BE2C (cell line): ENCODE measurements at places on chromosomes 12 and 14.

DNA sequence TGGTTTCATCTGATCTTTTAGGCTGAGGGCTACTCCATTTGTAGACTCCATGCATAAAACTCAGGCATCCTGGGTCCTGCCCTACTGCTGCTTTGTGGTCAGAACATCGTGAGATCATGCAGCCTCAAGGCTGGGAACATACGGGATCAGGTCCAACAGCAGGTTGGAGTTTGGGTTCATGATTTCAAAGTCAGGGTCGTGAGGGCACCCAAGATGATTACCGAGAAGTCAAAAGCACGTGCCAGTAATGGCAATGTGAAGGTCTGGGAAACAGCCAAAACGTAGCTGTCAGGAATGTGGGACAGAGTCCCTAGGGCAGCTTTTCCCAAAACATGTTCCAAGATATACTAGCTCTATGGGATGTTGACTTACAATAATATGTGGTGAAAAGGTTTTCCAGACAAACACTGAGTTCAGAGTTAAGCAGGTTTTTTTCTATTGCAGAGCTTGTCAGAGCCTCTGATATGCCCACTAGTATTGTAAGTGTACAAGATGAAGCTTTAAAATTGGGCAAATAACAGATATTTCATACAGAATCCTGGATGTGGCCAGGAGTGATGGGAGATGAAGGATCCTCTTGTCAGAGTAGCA is 130.3 kb upstream of the DNM1L start:
- DNase-seq, result no peak

- no peak for DNase-seq
These were observed 97.3 kb downstream of the INSM2 start for GRCh38 chr14:35631071-35631805.

DNA sequence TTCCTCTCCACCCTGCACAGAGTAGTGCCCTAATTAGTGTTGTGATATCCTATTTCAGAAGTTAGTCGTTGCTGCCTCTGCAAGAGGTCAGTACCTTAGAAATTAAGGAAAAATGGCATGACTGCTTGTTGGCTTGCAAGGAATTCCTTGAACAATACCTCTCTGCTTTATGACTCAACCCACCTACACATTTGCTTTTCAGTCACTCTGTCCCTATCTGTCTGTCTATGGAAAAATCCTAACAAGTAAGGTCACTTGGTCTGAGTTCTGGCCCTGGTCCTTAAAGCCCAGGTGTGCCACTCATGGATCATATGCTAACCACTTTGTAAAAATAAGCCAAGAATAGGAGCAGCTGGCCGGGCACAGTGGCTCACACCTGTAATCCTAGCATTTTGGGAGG is 116.4 kb upstream of the ATF1 start:
- DNase-seq, result no peak

GRCh38 chr12:116734156-116734768 is 3.6 kb downstream of the SPRING1 start:
- DNase-seq, result no peak

DNA sequence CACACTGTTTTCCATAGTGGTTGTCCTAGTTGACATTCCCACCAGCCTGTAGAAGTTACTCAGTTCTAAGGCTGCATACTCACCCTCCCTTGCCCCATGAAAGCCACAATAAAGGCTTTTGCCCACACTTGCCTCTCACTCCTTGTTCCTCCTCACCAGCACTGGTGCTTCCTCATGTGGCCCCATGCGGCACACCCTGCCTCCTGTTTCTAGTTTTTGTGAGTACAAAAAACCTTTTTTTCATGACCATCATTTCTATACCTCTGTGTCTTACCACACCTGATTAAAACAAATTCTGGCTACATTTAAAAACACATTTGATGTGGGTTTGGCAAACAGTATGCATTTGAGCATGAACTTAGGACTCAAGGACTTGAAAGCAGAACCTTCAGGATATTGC is 40.7 kb upstream of the RIN3 start:
- no peak for DNase-seq

GRCh38 chr14:106235356-106236159 is 709.2 kb downstream of the TMEM121 start:
- no peak for DNase-seq

DNA sequence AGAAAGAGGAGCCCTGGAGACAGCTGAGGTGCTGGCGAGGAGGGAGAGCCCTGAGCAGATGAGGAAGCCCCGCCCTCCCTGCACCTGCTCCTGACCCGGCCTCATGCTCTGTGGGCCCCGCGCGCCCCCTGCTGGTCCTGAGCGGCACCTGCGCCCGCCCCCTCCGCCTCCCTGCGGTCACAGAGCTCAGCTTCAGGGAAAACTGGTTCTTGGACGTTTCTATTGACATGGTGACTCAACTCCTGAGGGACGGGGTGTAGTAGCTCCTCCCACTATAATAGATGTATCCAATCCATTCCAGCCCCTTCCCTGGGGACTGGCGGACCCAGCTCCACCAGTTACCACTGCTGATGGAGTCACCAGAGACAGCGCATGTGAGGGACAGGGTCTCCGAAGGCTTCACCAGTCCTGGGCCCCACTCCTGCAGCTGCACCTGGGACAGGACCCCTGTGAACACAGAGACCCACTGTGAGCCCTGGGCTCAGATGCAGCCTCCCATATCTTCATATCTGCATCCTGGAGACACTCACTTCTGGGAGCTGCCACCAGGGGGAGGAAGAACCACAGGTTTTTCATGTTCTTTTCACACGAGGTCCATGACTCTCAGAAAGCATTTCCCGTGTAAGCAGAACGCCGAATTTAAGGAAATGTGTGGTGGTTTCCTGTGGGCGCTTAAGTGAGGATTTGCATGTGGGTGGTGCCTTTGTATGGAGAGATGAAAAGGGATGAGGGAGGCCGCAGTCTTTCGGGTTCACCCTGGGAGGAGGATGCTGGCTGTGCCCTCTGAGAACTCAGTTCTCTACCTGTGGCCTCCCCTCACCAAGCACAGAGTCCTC is 1346.4 kb downstream of the TMEM121 start:
- DNase-seq, result peak; percentile 67

- DNase-seq, result no peak
These were observed 232.1 kb downstream of the FOXN3 start for GRCh38 chr14:89184952-89185351.

GRCh38 chr12:73547421-73547820 is 990.2 kb upstream of the ATXN7L3B start:
- DNase-seq, result no peak

DNA sequence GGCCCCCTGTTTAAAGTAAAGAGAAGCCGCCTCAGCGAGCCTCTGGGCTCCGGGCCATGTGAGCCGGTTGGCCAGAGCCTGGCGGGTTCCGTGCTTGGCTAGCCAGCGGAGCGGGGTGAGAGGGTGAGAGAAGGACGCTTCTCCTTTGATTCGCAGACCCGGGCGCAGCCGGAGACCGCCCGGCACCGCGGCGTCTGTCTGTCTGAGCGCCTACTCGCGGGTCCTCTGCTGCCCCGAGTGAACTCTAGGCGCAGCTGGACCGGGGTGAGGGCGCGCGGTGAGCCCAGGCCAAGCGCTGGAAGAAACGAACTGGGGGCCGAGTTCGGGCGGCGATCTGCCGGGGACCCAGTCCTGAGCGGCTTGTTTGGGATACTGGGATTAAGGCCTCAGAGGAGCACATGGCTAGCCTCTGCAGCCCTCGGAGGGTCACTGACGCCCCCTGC is 41.4 kb upstream of the TBX5 start:
- no peak for DNase-seq

- DNase-seq, result no peak
These were observed 5.7 kb downstream of the RAB35 start for GRCh38 chr12:120110550-120111501.

GRCh38 chr12:57731411-57732080 is 7.0 kb downstream of the AGAP2 start:
- DNase-seq, result peak; percentile 2

GRCh38 chr12:75876832-75877762 is 154.5 kb downstream of the PHLDA1 start:
- DNase-seq, result no peak

GRCh38 chr12:4153343-4153892 is 120.1 kb upstream of the CCND2 start:
- no peak for DNase-seq

DNA sequence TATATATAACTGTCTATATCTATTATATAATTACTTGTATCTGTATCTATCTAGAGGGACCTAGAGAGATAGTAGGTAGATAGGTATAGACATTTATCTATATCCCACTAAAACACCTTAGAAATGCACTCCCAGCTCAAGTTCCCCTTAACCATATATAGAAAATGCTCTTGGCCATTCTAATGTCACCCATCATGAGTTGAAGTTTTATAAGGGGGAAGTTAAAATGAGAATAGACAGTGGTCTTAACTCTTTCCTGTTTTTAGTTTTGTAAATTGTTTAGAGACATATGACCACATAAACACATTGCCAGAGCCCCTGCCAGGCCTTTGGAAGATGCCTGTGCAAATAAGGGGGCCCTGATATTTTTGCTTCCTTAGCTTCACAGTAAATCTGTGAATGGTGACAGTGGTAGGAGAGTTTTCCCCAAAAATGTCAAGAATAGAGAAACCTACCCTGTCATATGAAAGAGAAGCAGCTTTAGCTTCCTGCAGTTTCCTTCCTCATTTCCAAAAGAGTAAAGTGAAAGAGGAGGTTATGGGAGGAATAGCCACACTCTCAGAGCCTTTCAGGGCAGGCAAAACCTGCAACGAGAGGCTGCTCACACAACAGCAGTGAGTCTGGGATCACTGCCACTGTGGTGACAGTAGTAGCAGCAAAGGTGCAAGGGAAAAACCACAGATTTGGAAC is 45.5 kb downstream of the MGST1 start:
- DNase-seq, result no peak

- DNase-seq, result no peak
These were observed 96.1 kb upstream of the GRIP1 start for GRCh38 chr12:66774929-66775328.

- DNase-seq, result no peak
These were observed 4.7 kb downstream of the MDM2 start for GRCh38 chr12:68812553-68813241.

GRCh38 chr14:54515670-54516069 is 6.0 kb downstream of the CGRRF1 start:
- no peak for DNase-seq

GRCh38 chr12:76041406-76041805 is 9.8 kb upstream of the PHLDA1 start:
- DNase-seq, result no peak

DNA sequence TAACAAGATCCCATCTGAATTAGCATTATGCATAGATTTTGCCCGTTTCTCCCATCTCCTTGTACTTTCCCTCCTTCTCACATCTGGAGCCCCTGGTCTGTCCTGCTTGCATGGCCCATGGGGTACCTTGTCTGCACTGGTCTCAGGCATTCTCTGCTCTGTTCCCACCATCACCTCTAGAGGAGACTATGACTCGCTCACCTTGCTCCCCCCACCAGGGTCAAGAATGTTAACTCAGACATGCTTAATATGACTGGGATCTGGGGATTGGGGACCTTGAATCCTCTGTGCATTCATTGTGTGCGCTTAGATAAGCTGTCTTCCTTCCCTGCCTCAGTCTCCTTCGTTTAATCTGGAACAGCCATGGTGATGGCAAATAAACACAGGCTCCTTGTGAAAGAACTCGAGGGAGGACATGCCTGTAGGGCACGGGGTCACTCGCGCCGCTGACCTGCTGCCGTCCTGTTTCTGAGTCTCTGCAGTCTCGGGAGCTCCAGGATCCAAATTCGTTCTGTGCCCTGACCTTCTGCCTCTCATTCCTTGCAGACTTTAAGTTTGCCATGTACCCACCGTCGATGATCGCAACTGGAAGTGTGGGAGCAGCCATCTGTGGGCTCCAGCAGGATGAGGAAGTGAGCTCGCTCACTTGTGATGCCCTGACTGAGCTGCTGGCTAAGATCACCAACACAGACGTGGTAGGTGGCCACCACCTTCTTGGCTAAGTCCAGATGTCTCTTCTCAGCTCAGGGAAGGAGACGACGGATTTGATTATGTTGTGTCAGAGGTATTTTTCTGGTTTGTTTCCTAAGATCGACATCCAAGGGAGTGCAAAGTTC is 15.0 kb downstream of the CCND2 start:
- DNase-seq, result no peak

DNA sequence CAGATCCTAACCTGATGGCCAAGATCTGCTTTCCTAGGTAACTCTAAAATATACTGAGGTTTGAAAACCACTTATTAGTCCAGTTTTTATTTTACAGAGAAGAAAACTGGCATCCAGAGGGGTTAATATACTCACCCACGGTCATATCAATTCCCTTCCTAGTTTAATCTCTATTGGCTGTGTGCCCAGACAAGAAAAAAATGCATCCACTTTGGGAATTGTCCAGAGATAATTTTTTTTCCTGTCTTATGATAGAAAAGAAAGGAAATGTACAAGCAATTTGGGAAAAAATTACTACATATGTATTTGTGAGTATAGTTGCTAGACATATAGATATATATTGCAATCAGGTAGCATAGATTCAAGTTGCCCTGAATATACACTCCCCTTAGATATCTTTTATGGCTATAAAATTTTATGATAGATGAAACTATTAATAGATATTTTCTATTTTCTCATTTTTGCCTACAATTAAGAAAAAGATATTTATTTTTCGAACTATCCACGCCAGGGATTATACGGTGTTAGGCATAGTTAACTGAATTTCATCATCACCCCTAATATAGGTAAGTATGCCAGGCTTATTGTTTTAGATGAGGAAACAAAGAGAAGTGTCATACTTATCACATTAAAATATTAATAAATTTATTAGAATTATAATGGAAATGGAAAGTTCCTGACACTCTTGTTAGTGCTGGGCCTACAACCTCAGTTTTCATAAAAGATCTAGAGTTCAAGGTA is 100.5 kb upstream of the SLC38A2 start:
- DNase-seq, result peak; percentile 47

DNA sequence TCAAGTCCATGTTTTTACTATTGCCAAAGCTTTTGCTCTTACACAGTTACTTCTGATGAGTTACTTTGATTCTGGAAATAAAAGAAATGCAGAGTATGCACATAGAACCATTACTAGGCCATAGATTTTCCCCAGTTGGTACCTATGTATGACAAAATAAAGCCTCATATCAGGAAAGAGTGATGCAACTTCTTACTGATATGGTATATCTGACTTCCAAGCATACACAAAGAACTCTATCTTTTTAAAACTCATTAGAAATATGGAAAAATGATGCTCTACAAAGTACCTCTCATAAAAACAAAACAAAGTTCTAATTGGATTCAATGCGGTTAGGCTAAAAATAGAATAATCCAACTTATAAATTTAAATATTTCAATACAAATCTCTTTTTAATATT is 92.1 kb downstream of the STXBP6 start:
- no peak for DNase-seq

DNA sequence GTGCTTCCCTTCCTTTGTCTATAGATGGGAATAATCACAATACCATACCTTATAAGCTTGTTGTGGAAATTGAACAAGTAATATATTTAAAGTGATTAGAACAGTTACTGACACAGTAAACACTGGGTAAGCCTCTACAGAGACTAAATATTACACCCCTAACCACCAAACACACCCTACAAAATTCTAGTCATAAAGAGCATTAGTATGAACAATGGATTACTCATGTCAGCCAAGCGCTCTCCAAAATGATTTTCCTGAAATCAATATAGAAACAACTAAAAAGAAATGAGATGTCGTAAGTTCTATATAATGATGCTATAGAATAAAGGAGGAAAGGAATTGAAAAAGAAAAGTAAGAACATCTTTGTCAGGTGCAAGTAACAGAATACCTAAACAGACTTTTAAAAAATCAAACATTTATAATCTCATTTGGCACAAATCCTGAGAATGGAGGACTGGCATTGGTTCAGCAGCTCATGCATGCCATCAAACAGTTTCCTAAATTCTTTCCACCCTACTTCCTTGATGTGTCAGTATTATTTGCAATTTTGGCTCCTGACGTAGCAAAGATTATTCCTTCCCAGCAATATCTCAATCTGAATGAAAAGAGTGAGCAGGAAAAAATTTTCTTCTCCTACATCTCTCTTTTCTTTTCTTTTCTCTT is 118.0 kb downstream of the SINHCAF start:
- no peak for DNase-seq
